ENCODE measurements at places on chromosomes 2 and 18. TPM values are rescaled to one million over a fixed set of nuclear protein-coding genes. Genes with fewer than 3 reads are reported as not detected.

Gene SPEG
- total RNA-seq = 31.2 TPM

Gene TRIM43
- total RNA-seq = not detected

GRCh38 chr2:32064021-32064601 is 755 bp downstream of the SPAST start:
- DNase-seq = peak; percentile 1

- no peak for DNase-seq
These were observed 21.1 kb downstream of the RHOB start for GRCh38 chr2:20467789-20468548.

GRCh38 chr2:100073110-100073509 is 69.3 kb downstream of the AFF3 start:
- DNase-seq = no peak

DNA sequence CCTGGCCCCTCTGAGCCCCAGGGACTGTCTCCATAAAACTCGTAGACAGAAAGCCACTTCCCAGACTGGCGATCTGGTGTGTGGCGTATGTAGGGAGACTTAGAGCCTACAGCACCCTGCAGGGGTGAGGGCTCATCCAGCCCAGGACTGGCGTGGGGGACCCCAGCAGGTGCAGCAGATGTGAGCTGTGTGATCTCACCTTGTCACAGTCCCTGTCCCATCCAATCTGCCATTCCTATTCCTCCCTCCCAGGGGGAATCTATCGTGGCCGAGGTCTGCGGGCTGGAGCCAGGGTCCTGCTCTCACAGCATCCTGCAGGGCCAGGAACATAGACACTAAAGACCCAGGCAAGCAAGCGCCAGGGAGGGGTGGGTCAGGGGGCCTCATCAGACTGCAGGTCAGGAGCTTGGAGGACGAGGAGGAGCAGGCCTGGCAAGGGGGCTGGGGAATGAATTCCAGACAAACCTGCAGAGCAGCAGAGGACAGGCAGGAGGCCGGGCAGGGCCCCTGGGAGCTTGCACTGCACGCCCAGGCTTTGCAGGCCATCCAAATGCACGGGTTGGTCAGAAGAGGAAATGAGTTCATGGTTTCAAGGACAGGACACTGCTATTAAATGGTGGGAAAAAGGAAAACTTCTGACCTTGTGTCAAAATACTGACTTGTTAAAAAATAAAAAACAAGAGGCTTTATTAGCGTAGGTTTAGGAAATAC is 32.5 kb downstream of the HS6ST1 start:
- DNase-seq = no peak

DNA sequence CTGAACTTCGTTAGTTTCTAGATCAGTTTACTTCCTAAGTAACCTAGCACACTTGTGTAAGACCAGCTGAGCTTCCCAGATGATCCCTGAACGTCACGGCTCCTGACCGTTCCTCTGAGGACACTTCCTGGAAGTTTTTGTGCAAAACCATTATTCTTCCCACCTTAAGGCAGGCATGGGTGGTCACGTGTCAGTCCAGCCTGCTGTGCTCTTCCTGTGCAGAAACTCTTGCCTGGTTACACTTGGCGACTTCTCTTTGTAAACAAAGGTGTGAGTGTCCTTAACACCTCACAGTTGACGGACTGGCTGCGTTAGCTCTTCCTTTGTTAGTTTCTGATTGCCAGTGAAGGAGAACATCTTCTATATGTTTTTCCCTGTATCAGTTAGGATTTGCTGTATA is 118.3 kb downstream of the SH3RF3 start:
- no peak for DNase-seq

- DNase-seq = no peak
These were observed 105.7 kb downstream of the LRRC30 start for GRCh38 chr18:7336623-7337022.

DNA sequence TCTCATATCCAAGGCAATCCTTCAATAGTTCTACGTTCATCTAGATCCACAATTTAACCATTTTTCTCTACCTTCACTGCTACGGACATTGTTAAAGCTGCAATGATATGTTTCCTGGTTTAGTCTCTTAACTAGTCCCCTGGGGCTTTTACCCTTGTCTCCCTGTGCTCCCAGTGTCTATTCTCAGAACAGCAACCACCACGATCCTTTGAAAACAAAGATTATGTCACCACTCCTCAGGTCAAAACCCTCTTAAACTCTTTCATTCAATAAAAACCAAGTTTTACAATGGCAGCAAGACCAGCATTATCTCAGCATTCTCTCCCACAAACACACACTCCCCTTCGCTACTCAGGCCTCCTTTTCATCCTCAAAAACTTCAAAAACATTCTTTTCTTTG is 298.2 kb upstream of the CHST9 start:
- no peak for DNase-seq

Data from urinary bladder (tissue), 4 donors.